H9 (cell line): ENCODE measurements at places on chromosomes 7 and 10.
A peak's percentile ranks its signal among the peaks of the same experiment; 100 is the strongest.

- DNase-seq = no peak
Measured at GRCh38 chr10:77001206-77001605, 636.4 kb downstream of the KCNMA1 start.

DNA sequence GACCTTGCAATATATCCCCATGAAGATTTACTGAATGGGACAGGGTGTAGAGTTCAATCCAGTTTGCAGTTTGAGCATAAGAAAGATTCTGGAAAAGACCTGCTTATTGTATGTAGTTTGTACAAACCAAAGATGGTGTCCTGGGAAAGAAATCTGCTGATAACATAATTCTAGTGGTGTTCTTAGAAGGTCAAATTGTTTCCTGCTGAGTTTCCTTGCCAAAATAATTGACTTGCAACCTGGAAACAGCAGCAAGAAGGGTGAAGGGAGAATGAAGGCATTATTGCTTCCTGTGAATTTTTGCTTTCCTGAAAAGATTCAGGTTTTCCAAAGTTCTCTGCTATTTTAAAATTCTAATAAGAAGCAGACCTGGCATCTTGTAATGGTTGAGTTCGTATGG is 222.9 kb downstream of the KIF20B start:
- no peak for DNase-seq

GRCh38 chr7:29248713-29249382 is 54.3 kb downstream of the CHN2 start:
- DNase-seq = no peak

DNA sequence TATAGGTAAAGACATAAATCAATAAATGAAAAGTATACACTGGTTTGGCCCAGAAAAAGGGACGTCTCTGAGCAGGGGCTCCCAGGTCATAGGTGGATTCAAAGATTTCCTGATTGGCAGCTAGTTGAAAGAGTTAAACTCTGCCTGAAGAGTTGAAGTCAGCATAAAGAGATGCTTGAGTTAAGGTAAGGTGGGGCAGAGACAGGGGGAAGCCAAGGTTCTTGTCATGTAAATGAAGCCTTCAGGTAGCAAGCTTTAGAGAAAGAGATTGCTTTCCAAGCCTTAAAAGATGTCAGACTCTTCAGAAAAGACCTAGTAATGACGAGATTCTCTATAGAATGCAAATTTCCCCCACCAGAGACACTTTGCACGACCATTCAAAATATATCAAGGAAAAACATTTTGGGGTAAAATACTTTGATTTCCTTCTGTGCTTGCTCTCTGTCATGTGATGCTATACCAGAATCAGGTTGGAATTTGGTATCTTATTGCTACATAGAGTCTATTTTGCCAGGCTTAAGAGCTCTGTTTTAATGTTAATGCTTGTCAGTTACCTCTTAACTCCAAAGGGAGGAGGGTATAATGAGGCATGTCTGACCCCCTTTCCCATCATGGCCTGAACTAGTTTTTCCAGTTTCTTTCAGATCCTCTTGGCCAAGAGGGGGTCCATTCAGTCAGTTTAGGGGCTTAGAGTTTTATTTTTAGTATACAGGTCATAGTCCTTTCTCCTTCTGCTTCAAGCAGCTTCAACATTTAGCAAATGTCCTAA is 429.6 kb downstream of the ADRA2A start:
- DNase-seq = no peak

- no peak for DNase-seq
Measured at GRCh38 chr10:123888751-123889150, 2.9 kb downstream of the CPXM2 start.

- no peak for DNase-seq
Measured at GRCh38 chr7:143356414-143357050, 6.0 kb downstream of the FAM131B start.

- DNase-seq = no peak
Measured at GRCh38 chr7:91098566-91098965, 165.7 kb upstream of the FZD1 start.

DNA sequence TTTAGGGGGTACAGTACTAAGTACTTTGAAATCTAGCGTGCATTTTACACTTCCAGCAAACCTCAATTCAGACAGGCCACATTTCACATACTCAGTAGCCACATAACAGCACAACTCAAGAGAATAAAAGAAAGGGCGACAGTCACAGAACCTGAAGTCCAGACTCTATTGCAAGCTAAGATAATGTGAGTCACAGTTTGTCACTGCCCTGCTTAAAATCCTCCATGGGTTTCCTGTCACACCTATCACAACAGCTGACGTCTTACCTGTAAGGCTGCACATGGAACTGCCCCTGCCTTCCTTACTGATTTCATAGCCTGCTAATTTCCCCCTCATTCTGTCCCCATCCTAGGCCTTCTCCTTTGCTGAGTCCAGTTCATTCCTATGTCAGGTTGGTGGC is 16.1 kb upstream of the CDK14 start:
- no peak for DNase-seq

- DNase-seq = no peak
Measured at GRCh38 chr7:142807855-142808460, 37.2 kb downstream of the PRSS2 start.

- DNase-seq = peak; percentile 66
Measured at GRCh38 chr7:158587162-158588084, at the start of gene PTPRN2. Gene PTPRN2, minus strand, starts transcription at chr7:158587823.

- no peak for DNase-seq
Measured at GRCh38 chr7:107147464-107148393, 21.1 kb upstream of the HBP1 start.

DNA sequence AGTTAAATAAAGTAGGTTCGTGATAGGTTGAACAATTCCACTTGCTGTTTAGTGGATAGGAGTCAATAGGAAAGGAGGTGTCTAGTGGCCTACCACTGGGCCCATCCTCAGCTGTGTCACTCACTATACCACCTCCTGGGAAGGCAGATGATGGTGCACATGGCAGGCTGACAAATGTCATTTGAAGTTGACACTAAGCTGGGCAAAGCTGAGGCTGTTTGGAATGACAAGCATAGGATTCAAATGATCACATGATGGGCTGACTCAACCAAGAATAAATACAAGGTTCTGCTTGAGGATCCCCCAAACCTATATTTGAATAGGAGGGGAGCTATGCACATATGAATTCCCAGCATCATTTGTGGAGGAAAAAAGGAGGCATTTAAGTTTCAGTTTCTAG is 489.8 kb downstream of the RPS24 start:
- DNase-seq = no peak

DNA sequence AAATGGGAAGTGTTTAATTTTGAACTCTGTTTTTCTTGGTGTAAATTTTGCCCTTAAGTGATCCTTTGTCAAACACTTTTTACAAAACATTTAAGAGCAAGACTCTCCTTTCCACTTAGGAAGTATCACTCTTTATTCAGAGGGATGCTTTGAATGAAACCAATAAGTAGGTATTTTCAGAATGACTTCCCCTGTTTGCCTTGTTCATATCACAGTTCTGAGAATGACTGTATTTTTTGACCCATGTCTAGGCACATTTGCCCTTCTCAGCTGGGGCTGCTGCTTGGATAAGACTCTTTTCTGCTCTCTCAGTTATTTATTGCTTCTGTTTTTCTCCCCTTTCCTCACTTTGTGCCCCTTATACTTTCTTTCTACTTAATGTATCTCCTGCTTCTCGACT is 98.2 kb downstream of the CCNY start:
- no peak for DNase-seq

GRCh38 chr7:31494421-31494820 is 19.5 kb upstream of the ITPRID1 start:
- no peak for DNase-seq

- no peak for DNase-seq
Measured at GRCh38 chr7:20913853-20914252, 127.2 kb upstream of the SP8 start.

DNA sequence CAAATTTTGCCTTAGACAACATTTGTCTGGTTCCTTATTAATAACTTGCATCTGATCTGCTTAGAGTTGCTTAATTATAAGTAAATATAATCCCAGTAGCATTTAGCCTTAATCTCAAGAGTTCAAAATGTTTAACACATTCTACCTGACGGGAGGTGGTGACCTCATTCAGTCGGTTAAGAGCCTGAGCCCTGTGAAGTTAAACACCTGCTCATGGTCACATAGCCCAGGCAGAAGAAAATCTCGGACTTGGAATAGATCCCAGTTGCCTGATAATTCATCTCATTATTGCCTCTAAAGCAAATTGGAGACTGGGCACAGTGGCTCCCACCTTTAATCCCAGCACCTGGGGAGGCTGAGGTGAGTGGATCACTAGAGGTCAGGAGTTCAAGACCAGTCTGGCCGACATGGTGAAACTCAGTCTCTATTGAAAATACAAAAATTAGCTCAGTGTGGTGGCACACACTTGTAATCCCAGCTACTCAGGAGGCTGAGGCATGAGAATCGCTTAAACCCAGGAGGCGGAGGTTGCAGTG is 18.6 kb upstream of the ASCC1 start:
- DNase-seq = no peak

DNA sequence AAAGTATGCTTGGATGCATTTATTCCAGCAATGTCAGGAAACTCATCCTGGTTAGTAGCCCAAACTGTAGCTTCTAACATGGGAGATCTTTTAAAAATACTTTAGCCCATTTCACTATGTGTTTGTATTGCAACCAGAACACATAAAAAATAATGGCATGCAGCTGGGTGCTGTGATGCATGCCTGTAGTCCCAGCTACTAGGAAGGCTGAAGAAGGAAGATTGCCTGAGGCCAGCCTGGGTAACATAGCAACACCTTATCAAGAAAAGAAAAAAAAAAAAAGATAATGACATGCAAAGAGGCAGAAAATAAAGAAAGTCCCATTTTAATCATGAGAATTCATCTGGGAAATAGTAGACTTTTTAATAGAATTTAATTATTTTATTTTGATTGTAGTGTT is 517.0 kb upstream of the TEX47 start:
- no peak for DNase-seq

- DNase-seq = no peak
Measured at GRCh38 chr7:111168182-111168581, 77.3 kb downstream of the LRRN3 start.
